Naive thymus-derived CD4-positive, alpha-beta T cell (primary cell): ENCODE measurements at places on chromosomes 1 and 21. TPM values are rescaled to one million over a fixed set of nuclear protein-coding genes. Genes with fewer than 3 reads are reported as not detected.

Gene MLLT11
- 3.3 and 3.5 TPM in 2 replicates for total RNA-seq

Gene CD55
- 119 and 132 TPM in 2 replicates for total RNA-seq

Gene PLA2G2D
- total RNA-seq = not detected in 2 replicates

Gene DSCAM
- total RNA-seq = not detected

Gene DMRTA2
- not detected for total RNA-seq

Gene EDARADD
- total RNA-seq = 6.6 and 8.0 TPM in 2 replicates

Gene IGSF5
- not detected for total RNA-seq

Gene CYP4Z1
- not detected in 2 replicates for total RNA-seq

Gene AMY1A
- total RNA-seq = not detected

Gene ADIPOR1
- total RNA-seq = 66.9 and 69.6 TPM in 2 replicates

Gene VTCN1
- not detected in 2 replicates for total RNA-seq

Gene UTP11
- 15.7 TPM for total RNA-seq

Gene ZNF687
- total RNA-seq = 22.6 and 31.0 TPM in 2 replicates

Gene ST6GALNAC3
- 4.7 TPM for total RNA-seq

Gene BTBD19
- total RNA-seq = 11.2 TPM

Gene ADAM30
- total RNA-seq = not detected

Gene ANKRD35
- total RNA-seq = not detected

Gene CELF3
- not detected for total RNA-seq

Gene SLAMF7
- 2.4 TPM for total RNA-seq

Gene MPL
- total RNA-seq = 0.98 TPM

Gene RNF207
- 0.81 TPM for total RNA-seq

Gene ARHGAP30
- 220 TPM for total RNA-seq

Gene AK5
- 41.0 TPM for total RNA-seq

Gene CCDC28B
- total RNA-seq = 8.7 TPM

Gene IFFO2
- 25.7 TPM for total RNA-seq

Gene FOXD2
- total RNA-seq = 0.22 TPM

Gene FCRL6
- total RNA-seq = 0.15 and 0.27 TPM in 2 replicates

Gene RHD
- 0.27 TPM for total RNA-seq

Gene LCA5L
- not detected for total RNA-seq

Gene HSF2BP
- 0.67 TPM for total RNA-seq

Gene CLCNKB
- total RNA-seq = not detected

Gene DNAI4
- 9.9 TPM for total RNA-seq

Gene ATP1A4
- not detected for total RNA-seq

Gene GJB4
- not detected in 2 replicates for total RNA-seq

Gene TRNAU1AP
- total RNA-seq = 30.9 TPM

Gene TRNP1
- total RNA-seq = 0.19 and 0.20 TPM in 2 replicates

Gene RYR2
- total RNA-seq = 0.05 TPM in 2 replicates

Gene S100A5
- 0.78 TPM for total RNA-seq

Gene OR2L5
- total RNA-seq = 0.16 TPM

Gene ALG14
- 1.5 TPM for total RNA-seq

Gene TCHHL1
- total RNA-seq = not detected in 2 replicates

Gene INKA2
- not detected for total RNA-seq

Gene CRB1
- 0.65 TPM for total RNA-seq

Gene GFI1
- 13.8 TPM for total RNA-seq

Gene ICOSLG
- total RNA-seq = 3.3 TPM

Gene MROH7
- not detected for total RNA-seq

Gene KRTAP10-3
- not detected for total RNA-seq

Gene PCNT
- total RNA-seq = 54.3 TPM

Gene KLHDC9
- 0.25 TPM in 1 of 2 replicates, not detected in the other for total RNA-seq

Gene PPIAL4G
- total RNA-seq = 0.27 TPM

Gene IRF6
- not detected in 2 replicates for total RNA-seq

Gene FHAD1
- total RNA-seq = not detected

Gene EFNA3
- 2.7 TPM for total RNA-seq

Gene ZBTB37
- 30.3 TPM for total RNA-seq

Gene FCRL2
- not detected for total RNA-seq

Gene TIE1
- total RNA-seq = 0.23 TPM in 1 of 2 replicates, not detected in the other
